ENCODE measurements at places on chromosomes 11 and 22. TPM values are rescaled to one million over a fixed set of nuclear protein-coding genes. Genes with fewer than 3 reads are reported as not detected.

The KRTAP5-2 gene
- total RNA-seq: not detected

The PIK3IP1 gene
- 9.5 TPM for total RNA-seq

The SCGB1D2 gene
- not detected for total RNA-seq

The OR52E4 gene
- total RNA-seq: not detected

The NRIP3 gene
- total RNA-seq: 9.7 TPM

The PRR5L gene
- total RNA-seq: 1.2 TPM

The KRTAP5-9 gene
- total RNA-seq: not detected

The BATF2 gene
- 1.3 TPM for total RNA-seq

The STX5 gene
- total RNA-seq: 45.8 TPM

The MICAL2 gene
- total RNA-seq: 116 TPM

The IFITM1 gene
- total RNA-seq: 82.9 TPM

The TPH1 gene
- 0.45 TPM for total RNA-seq

The ISX gene
- not detected for total RNA-seq

The GPR152 gene
- not detected for total RNA-seq

The BEST1 gene
- 1.7 TPM for total RNA-seq

The SYT9 gene
- total RNA-seq: not detected

The NTM gene
- 4.9 TPM for total RNA-seq
